HuH-7.5 (cell line): ENCODE measurements at places on chromosomes 6 and 20.

DNA sequence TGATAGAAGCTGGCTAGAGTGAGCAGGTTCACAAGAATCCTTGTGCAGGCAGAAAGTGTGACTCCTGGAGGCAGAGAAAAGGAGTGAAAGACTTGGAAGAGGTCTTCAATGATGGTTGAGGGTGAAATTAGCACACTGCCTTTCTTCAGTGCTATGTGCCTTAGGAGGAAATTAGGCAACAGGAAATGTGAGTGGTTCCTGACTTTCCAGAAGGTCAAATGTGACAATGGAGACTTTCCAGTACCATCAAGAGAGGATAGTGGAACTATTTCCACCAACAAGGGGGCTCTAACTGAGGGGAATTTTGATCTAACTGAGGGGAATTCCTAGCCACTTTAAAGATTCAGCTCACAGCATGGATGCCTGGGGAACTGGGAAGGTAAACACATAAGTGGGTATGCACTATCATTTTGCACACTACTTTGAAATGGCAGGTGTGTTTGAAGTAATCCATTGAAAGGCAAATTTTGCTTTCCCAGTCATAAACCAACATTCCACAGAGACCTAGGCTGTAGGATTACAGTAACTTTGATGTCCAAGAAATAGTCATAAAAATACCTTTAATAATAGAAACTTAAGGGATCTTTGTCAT is 90.0 kb downstream of the PERP start:
- DNase-seq = no peak

- no peak for DNase-seq
Observed at GRCh38 chr20:51315390-51315789, 227.1 kb downstream of the NFATC2 start.

GRCh38 chr6:169215201-169215681 is 38.4 kb downstream of the THBS2 start:
- no peak for DNase-seq

- DNase-seq = no peak
Observed at GRCh38 chr6:140052736-140053729, 678.6 kb upstream of the CITED2 start.

DNA sequence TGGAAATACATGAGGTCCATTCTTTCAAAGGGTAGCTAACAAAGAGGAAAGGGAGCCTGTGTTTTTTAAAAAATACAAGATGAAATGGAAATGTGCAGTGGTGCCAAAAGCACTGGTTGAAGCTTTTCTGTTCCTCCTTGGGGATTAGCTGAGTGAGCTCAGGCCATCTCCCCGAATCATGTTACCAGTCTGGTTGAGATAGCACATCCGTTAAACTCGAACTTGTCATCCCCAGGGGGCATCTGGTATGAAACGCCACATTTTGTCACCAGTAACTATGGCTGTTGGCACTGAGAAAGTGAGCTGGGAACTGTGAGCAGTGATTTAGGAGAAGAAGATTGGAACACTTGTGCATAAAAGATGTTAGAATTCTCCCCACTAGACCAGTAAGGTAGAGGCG is 196.2 kb downstream of the SAMD5 start:
- DNase-seq = no peak

GRCh38 chr6:106502559-106502958 is 126.7 kb downstream of the RTN4IP1 start:
- no peak for DNase-seq

DNA sequence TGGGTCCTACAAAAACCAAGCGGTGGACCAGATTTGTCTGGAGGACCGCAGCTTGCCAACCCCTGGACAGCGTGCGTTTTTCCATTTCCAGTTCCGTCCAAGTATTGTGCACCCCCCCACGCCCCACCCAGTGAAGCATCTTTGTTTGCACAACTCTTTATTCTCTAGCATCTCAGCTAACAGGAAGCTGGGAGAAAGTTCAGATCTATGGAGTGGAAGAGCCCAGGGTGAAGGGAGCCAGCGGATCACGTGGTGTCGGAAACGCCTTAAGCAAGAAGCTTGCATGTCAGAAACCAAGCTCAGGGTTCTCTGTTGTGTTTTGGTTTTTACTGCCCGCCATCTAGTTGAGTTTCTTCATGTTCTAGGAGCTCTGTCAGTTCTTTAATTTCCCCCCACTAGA is 29.9 kb downstream of the ARID1B start:
- DNase-seq = no peak

DNA sequence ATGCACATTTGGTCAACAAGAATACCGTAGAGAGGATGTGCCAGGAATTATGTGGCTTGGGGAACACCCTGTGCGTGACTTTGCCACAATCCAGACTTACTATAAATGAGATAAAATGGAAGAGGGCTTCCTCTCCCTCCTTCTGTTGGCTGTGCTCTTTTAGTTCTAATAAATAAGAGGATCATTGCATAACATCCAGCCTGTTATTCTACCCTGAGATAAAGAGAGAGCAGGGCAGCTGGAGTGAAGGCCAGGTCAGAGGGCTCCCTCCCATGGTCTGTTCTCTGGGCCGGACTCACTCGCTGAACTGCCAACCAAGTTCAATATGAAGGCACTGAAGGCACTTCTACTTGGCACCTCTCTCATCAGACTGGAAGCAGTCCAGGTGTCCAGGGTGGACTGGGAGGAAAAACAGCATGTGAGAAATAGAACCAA is 91.7 kb downstream of the MTFR2 start:
- no peak for DNase-seq

GRCh38 chr6:168158213-168158979 is 79.4 kb upstream of the FRMD1 start:
- no peak for DNase-seq
